ENCODE measurements at places on chromosomes 7 and 10. TPM values are rescaled to one million over a fixed set of nuclear protein-coding genes. Genes with fewer than 3 reads are reported as not detected.

GRCh38 chr10:12287772-12288171, 61.6 kb upstream of the CAMK1D start:
- DNase-seq: no peak

Gene EIF5AL1
- 0.72 TPM for total RNA-seq

Gene HECW1
- 2.9 TPM for total RNA-seq

Gene SPAG6
- not detected for total RNA-seq
